GM23338 (cell line): ENCODE measurements at places on chromosomes 7 and 10. TPM values are rescaled to one million over a fixed set of nuclear protein-coding genes. Genes with fewer than 3 reads are reported as not detected.
A peak's percentile ranks its signal among the peaks of the same experiment; 100 is the strongest.

PLAC9 gene
- 0.89 and 1.1 TPM in 2 replicates for total RNA-seq

PTN gene
- total RNA-seq = 18.5 and 20.1 TPM in 2 replicates

PIK3CG gene
- not detected in 2 replicates for total RNA-seq

FGL2 gene
- total RNA-seq = not detected in 2 replicates

GPR26 gene
- 0.04 and 0.07 TPM in 2 replicates for total RNA-seq

RPEL1 gene
- not detected in 2 replicates for total RNA-seq

SPDYE2B gene
- not detected in 2 replicates for total RNA-seq

ABCB1 gene
- 0.80 and 1.2 TPM in 2 replicates for total RNA-seq

PNLIP gene
- total RNA-seq = not detected in 2 replicates

SLC16A9 gene
- 11.4 and 16.0 TPM in 2 replicates for total RNA-seq

TCERG1L gene
- 1.8 and 5.5 TPM in 2 replicates for total RNA-seq

MMP21 gene
- not detected in 2 replicates for total RNA-seq

RBM20 gene
- total RNA-seq = 0.04 and 0.17 TPM in 2 replicates

DPCD gene
- total RNA-seq = 22.5 and 48.4 TPM in 2 replicates

KAZALD1 gene
- 1.2 and 1.3 TPM in 2 replicates for total RNA-seq

DNA sequence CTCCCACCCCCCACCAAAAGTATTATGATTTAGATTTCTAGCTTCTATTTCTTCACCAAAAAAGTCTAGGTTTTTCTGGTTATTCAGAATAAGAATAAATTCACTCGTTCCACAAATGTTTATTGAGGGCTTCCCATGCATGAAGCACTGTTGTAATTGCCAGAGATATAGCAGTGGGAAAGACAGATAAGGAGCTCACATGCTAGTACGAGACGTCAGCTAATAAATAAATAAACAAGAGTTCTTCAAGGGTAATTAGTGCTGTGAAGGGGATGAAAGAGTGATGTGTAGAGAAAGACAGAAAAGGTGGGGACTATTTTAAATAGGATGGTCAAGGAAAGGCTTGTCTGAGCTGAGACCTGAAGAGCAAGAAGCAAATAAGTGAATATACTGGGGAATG, 38.1 kb upstream of the SEPTIN7 start:
- DNase-seq = no peak

- DNase-seq = peak; percentile 9
These were observed 448.1 kb upstream of the PODXL start for GRCh38 chr7:132004529-132004928.

- no peak for DNase-seq
These were observed 94.2 kb downstream of the NRBF2 start for GRCh38 chr10:63227207-63227895.

- DNase-seq = no peak
These were observed 92.4 kb upstream of the PIK3CG start for GRCh38 chr7:106772655-106773108.

- DNase-seq = no peak
These were observed 16.8 kb downstream of the GPR146 start for GRCh38 chr7:1061180-1061579.

DNA sequence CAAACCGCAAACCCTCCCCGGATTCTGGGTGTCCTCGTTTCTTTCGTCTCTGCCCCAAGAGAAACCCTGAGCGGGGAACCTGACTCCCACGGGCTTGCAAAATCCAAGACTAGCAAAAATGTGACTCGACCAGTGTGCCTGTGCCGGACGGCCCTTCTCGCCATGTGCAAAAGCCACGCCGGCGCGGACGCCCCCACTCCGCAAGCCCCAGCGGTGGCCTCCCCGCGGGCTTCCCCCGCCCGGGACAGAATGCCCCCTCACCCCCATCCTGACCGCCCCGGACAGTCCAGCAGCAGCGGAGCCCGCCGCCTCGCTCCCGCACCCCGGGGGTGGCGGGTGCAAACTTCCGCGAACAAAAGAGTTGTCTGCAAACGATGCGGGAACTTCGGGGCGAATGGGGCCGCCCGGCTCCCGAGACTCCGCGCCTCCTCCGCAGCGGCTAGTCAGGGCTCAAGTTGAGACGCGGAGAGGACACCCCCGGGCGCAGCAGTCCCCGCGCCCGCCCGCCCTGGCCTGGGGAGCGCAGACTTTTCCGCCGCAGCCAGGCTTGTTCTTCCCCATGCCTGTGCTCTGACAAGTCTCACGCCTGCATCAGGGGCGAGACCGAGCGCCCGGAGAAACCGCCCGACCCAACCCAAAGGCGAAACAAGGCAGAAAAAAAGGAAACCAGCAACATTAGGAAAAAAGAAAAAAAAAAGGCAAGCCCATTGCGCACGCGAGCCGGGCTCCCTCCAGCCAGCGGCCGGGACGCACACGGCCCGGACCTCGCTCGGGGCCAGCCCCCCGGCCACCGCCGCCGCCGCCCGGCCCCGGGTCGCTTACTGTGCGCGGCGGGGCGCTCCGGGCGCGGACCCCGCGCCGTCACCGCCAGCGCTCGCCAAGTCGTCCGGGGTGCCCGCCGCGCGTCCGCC, 732 bp downstream of the FAM53B start:
- DNase-seq = peak; percentile 50

DNA sequence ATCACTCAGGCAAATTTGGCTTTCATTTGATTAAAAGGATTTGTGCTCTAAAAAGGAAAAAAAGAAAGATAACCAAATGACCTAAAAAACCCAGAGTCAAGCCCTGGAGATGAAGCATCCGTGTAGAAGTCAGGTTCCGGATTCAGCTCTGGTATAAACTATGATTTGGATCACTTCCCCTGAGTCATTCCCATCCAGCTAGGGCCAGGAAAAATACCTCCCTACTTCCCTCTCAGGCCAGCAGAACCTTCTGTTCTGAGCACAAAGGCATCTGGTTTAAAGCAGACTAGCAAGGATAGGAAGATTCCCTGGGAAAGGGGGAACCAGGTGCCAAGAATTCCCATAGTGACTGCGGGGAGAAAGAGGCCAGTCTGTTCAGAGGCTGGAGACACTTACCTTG, 25.7 kb upstream of the NDST2 start:
- DNase-seq = no peak

DNA sequence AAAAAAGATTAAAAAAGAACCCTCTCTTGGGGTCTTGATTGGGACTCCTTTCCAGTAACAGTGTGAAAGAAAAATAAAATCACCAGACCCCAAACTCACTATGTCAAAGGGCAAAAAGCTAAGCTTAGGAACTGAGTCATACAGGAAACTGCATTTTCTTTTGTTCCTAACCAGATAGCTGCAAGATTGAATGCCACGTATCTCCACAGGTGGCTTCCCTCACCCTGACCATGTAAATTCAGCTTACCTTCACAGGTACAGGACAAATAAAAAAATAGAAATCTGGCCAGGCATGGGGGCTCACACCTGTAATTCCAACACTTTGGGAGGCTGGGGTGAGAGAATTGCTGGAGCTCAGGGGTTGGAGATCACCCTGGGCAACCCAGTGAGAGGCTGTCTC, 32.5 kb upstream of the EIF4H start:
- DNase-seq = no peak

GRCh38 chr10:79943871-79944270, 5.0 kb downstream of the SFTPD start:
- no peak for DNase-seq

- peak; percentile 76 for DNase-seq
These were observed at the start of gene HECW1 for GRCh38 chr7:43112459-43112940. Gene HECW1 (plus strand): TSS chr7:43112647. CDS start chr7:43243906, 131,259 bp downstream.

GRCh38 chr10:123355748-123356481, 201.7 kb downstream of the BUB3 start:
- DNase-seq = no peak

GRCh38 chr7:44541028-44541869, at the start of gene NPC1L1:
Gene NPC1L1 (minus strand): TSS chr7:44541330. CDS start chr7:44541259, 71 bp downstream.
- DNase-seq = no peak

DNA sequence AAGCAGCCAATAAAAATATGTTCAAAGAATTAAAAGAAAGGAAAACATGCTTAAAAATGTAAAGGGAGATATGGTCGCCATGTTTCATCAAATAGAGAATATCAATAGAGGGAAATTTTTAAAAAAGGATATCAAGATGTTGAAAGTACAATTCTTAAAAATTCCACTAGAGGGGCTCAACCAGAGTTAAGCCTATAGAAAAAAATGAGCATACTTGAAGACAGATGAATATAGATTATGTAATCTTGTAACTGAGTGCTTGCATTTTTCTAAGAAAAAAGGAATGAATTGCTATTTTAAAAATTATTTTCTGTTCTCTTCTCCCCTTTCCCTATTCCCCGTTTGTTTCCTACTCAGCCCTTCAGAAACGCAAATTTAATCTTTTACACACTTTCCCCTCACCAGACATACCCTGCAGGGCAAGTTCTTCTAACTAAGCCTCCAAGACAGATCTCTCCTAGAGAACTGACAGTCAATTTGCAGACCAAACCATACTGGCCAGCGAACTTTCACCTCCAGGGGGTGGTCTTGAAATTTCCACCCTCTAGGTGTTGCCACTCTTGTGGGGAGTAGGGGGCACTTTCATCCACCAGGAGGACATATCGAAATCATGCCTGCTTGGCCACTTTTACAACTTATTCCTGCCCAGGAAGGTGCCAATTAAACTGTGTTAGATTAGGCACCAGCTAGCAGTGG, 67.7 kb downstream of the NSUN6 start:
- DNase-seq = no peak

GRCh38 chr10:79099898-79100448, 31.2 kb downstream of the ZMIZ1 start:
- DNase-seq = no peak

- peak; percentile 30 for DNase-seq
These were observed 165.7 kb upstream of the GNAI1 start for GRCh38 chr7:79968894-79969293.

- no peak for DNase-seq
These were observed 399.7 kb downstream of the EXOC4 start for GRCh38 chr7:133652547-133652946.

GRCh38 chr7:104206841-104207240, 972 bp downstream of the ORC5 start:
- DNase-seq = no peak

GRCh38 chr7:135682191-135682590, 19.9 kb downstream of the STMP1 start:
- no peak for DNase-seq

DNA sequence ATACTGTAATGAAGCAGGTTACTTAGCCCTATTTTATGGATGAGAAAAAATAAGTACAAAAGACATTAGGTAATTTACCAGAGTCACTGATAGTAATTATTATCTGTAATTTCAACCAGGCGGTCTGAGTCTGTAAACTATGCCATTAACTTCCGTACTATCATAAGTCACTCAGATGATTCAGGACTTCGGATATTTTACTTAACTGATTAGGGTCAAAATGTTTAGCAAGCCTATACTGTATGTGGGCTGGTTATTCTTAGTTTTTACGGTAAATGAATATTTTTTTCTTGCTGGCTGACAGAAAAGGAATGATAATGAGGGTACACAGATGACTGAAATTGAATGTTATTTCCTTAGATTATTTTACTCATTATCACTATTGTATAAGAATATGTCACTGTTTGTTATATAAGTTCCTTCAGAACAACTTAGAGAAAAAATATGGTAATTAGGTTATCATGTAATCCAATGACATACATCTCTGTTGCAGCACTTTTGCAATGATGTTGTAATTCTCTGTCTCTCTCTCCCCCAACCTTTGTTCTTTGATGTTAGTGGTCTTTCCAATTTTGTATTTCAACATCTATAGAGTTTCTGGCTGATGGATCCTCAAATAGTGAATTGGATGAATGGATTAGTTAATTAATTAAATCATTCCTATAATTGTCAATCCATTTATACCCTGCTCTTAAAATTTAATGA, 165.6 kb downstream of the ZEB1 start:
- no peak for DNase-seq

GRCh38 chr7:73858807-73859206, 2.2 kb upstream of the TMEM270 start:
- no peak for DNase-seq

- DNase-seq = peak; percentile 89
These were observed 57.5 kb upstream of the CHCHD3 start for GRCh38 chr7:133139350-133139749.

GRCh38 chr10:51159841-51160240, 85.6 kb downstream of the PRKG1 start:
- no peak for DNase-seq

- DNase-seq = peak; percentile 59
These were observed 188.0 kb downstream of the KCND2 start for GRCh38 chr7:120460949-120461348.

DNA sequence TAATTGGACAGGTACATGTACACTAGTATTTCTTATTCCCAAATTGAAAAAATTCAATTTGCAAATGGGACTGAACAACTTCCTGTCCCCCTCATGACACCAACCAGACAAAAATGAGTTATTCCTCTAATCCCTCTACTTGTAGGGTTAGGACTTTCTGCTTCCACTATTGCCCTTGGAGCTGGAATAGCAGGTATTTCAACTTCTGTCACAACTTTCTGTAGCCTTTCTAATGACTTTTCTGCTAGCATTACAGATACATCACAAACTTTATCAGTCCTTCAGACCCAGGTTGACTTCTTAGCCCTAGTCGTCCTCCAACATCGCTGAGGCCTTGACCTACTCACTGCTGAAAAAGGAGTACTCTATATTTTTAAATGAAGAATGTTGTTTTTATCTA, 6.4 kb downstream of the CYP3A7 start:
- DNase-seq = no peak

GRCh38 chr10:32060347-32060746, 4.1 kb upstream of the KIF5B start:
- no peak for DNase-seq

- no peak for DNase-seq
These were observed 246.2 kb downstream of the ETV1 start for GRCh38 chr7:13743226-13743625.

GRCh38 chr10:117503244-117504205, 39.0 kb upstream of the EMX2 start:
- DNase-seq = no peak

GRCh38 chr10:49152663-49153062, 18.8 kb upstream of the FAM170B start:
- DNase-seq = no peak

GRCh38 chr7:73905360-73905759, 44.4 kb downstream of the TMEM270 start:
- no peak for DNase-seq

DNA sequence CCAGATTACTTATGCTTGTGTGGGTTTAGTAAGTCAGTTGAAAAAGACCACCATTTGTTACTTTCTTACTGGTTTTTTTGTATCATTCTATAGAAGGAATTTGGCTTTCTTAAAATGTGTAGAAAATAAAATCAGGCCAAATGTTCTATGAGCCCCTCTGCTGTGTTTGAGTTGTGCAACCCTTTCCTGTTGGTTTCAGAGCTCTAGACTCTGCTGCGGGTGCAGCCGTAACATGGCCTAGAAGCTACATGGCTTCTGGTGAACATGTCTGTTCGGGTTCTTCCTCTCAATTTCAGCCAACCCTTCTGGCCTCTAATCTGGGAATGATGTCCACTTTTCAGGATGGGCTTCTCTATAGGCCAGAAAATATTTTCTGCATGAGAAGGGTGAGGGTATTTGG, 56.6 kb upstream of the RAB18 start:
- DNase-seq = no peak
